ENCODE measurements at places on chromosomes 3 and 15. TPM values are rescaled to one million over a fixed set of nuclear protein-coding genes. Genes with fewer than 3 reads are reported as not detected.

DNA sequence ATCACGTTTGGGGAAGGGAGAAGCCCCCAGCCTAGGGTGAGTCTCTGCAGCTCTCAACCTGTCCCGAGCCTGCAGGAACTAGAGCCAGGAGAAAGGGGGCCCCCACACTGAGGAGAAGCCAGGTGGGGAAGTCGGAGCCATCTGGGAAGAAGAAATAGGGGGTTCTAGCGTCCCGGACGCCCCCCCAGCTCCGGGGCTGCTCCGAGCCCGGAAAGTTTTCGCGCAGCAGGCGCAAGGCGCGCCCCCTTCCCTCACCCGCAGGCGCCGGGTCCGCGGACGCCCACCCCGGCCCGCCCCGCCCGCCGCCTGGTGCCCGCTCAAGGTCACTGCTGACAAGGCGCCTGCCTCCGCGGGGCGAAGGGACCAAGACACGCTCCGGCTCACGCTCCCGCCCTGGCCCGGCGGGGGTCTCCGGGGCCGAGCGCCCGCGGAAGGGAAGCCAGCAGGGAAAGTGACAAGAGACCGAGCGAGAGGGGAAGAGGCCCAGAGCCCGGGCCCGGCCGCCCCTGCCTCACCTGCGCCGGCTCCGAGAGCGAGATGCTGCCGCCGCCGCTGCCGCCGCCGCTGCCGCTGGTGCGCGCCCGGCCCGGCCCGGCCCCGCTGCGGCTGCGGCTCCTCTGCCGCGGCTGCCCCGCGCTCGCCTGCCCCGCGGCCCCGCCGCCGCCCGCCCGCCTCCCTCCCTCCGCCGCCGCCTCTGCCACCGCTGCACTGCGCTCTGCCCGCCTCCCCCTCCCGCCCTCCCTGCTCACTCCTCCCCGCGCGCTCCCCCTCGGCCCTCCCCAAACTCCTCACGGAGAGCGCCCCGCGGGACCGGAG lies 108.4 kb upstream of the SLC6A11 start:
- no peak for DNase-seq
- no peak overlapping the region for H3K27ac ChIP-seq
- no peaks in the 10 kb centered on the region for H3K36me3 ChIP-seq
- H3K4me3 ChIP-seq, result no peak overlapping the region
- H3K27me3 ChIP-seq, result peaks cover 71% of the 10 kb centered on the region

GRCh38 chr15:33215941-33216872 lies 21.7 kb upstream of the FMN1 start:
- H3K27ac ChIP-seq, result no peak overlapping the region
- H3K27me3 ChIP-seq, result no peaks in the 10 kb centered on the region

- no peaks in the 10 kb centered on the region for H3K27me3 ChIP-seq
- peaks cover 4% of the 10 kb centered on the region for H3K4me1 ChIP-seq
- H3K27ac ChIP-seq, result no peak overlapping the region
These were observed 196.6 kb upstream of the IL12A start for GRCh38 chr3:159792070-159792469.

DNA sequence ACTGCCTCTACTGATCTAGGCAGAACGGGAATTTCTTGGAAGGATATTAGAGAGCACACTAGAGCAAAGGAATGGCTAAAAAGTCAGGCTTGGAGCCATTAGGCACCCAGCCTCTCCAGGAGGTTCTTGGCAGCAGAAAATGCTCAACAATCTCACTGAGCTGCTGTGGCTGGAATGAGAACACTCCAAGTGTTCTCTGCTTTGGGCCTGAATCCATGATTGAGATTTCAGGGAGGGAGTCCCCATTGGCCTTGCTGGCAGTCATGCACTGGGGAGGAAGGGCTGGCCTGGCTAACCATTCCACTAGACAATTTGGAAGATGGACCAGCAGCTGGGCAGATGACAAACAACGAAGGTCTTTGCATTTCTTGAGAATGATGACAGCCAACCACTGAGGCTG lies 362.6 kb downstream of the SHQ1 start:
- peaks cover 22% of the 10 kb centered on the region for H3K4me1 ChIP-seq
- peaks cover 2% of the 10 kb centered on the region for H3K27me3 ChIP-seq
- H3K27ac ChIP-seq, result no peak overlapping the region
- no peaks in the 10 kb centered on the region for H3K36me3 ChIP-seq

Gene GCNT3
- total RNA-seq, result under 0.01 TPM

- H3K27ac ChIP-seq, result no peak overlapping the region
These were observed 49.5 kb downstream of the TLE3 start for GRCh38 chr15:70048198-70048565.

DNA sequence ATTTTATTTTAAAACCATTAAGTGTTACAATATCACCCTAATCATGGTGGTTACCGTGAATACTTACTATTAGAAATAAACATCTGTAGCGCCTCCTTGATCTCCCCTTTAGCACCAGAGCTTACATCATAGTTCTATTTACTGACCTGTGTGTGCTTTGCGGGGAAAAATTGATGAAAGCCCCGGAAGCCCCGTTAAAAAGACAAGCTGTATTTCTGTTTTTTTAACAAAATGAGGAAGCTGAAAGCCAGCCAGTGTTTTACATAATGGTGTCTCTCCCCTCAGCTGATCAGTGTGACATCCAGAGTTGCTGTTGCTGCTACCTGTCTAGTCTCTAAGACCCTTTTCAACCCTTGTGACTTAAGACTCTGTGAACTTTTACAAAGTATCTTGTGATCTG lies 100.8 kb downstream of the OPA1 start:
- H3K4me3 ChIP-seq, result no peak overlapping the region
- H3K27ac ChIP-seq, result no peak overlapping the region
- no peaks in the 10 kb centered on the region for H3K4me1 ChIP-seq
- no peak for DNase-seq
- peaks cover 3% of the 10 kb centered on the region for H3K36me3 ChIP-seq
- no peaks in the 10 kb centered on the region for H3K27me3 ChIP-seq

GRCh38 chr3:184295771-184296170 lies 3.3 kb upstream of the PSMD2 start:
- H3K4me1 ChIP-seq, result peaks cover 14% of the 10 kb centered on the region
- no peaks in the 10 kb centered on the region for H3K27me3 ChIP-seq
- DNase-seq, result no peak
- no peak overlapping the region for H3K4me3 ChIP-seq
- H3K27ac ChIP-seq, result no peak overlapping the region

Gene CYP1A2
- not detected for total RNA-seq

- H3K36me3 ChIP-seq, result no peaks in the 10 kb centered on the region
- no peak overlapping the region for H3K4me3 ChIP-seq
- peaks cover 8% of the 10 kb centered on the region for H3K27me3 ChIP-seq
- H3K27ac ChIP-seq, result no peak overlapping the region
- no peak for DNase-seq
These were observed 6.4 kb downstream of the ZDHHC23 start for GRCh38 chr3:113954091-113954685.

Gene CCNDBP1
- 41.8 TPM for total RNA-seq

DNA sequence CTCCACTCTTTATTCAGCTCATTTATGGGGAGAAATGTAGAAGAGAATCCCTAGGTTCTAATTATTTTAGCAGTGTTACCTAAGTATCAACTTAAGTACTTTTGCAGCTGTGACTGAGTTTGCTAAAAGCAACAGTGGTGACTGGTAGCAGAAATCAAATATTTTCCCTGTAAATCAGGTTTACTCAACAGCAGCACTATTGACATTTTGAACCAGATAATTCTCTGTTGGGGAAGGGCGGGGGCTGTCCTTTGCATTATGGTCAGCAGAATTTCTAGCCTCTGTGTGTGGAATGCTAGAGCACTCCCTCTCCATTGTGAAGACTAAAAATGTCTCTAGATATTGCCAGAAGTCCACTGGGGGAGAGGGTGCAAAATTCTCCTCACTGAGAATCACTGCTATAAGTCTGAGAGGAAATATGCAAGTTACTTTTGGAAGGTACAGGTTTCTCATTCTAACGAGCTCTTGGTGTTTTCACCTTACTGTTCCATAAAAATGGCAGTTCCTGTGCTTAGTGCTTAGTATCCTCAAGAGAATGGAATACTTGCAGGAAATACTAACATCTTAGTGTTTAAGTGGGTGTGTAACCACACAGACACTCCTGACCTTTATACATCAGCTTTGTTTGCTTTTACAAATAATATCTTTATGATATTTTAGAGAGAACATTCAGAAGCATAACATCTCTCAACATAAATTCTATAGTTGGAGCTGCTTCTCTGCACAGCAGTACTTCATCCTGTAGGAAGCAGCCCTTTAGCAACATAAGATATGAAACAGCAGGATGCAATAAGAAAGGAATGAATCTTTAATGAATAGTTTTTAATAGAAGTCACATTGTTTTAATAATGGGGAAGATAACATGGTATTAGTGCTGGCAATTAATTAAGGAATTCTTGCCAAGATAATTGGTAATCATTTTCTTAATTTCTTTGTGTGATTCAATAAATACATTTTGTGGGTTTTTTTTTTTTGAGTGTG lies 246.5 kb upstream of the GOLIM4 start:
- no peaks in the 10 kb centered on the region for H3K27me3 ChIP-seq
- H3K27ac ChIP-seq, result peak overlapping the region; percentile 21

DNA sequence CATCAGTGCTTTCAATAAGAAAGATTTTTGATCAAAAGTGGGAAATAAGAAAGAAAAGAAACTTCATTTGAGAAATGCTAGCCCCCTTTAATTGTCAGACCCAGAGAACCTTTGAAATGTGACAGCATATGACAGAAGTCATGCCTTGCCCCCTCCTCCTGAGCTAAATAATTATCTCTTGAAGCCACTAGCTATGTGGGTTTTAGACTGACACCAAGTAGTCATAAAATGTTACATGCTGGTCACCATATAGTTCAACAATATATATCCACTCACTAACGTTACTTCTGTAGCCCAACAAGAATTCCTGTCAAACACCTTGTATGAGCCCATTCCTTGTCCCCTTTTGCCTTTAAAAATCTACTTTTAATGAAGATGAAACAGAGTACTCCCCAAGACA lies 43.1 kb upstream of the AADACL2 start:
- no peaks in the 10 kb centered on the region for H3K36me3 ChIP-seq
- H3K27ac ChIP-seq, result no peak overlapping the region
- no peak overlapping the region for H3K4me3 ChIP-seq

DNA sequence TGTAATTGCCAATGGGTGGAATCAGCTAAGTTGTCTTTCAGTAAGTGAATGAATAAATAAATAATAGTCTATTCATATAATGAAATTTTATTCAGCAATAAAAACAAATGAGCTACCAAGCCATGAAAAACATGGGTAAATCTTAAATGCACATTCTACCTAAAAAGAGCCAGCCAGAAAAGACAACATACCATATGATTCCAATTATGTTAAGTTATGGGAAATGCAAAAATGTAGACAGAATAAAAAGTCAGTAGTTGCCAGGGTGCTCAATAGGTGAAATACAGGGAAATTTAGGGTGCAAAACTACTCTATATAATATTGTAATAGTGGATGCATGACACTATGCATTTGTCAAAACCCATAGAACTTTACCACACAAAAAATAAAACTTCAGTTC lies 277.2 kb upstream of the EPHA6 start:
- no peak overlapping the region for H3K4me3 ChIP-seq
- H3K27ac ChIP-seq, result no peak overlapping the region
- H3K4me1 ChIP-seq, result no peaks in the 10 kb centered on the region
- H3K36me3 ChIP-seq, result no peaks in the 10 kb centered on the region
- no peaks in the 10 kb centered on the region for H3K27me3 ChIP-seq

Gene NTRK3
- total RNA-seq, result 3.1 TPM
